ENCODE measurements at places on chromosomes 5 and 9.

DNA sequence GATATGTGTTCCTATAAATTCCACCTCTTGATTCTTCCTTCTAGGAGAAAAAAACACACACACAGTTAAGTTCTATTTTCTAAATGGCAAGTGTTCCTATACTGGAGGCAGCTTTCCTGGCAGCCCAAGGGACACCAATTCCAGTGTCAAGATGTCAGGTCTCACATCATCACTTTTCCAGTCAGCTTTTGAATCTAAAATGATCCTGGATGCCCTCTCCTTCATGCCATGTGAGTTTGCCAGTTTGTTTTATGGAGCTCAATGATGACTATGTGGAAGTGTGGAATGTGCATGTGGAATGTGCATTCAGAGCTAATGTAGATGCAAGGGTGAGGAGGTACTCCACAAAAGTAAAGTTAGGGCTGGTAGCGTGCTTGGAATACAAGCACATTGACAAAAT, 269.3 kb upstream of the NMUR2 start:
- no peak for DNase-seq

DNA sequence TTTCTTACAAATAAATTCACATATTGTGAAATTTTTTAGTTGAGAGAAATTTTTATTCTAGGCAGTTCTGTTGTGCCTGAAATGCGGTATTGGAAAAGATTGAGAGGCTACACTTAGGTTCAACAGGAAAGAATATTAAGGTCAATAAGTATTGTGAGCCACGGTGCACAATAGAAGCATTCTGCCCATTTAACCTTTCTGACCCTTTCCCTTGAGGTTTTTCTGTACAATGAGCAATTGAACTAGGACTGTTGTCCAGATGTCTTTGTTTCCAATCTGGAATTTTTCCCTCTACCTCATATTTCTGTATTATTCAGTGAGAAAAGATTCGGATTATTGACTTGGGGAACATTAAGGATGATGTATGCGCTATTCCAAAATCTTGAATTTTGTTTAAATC, 205.2 kb downstream of the NR3C1 start:
- DNase-seq = no peak

DNA sequence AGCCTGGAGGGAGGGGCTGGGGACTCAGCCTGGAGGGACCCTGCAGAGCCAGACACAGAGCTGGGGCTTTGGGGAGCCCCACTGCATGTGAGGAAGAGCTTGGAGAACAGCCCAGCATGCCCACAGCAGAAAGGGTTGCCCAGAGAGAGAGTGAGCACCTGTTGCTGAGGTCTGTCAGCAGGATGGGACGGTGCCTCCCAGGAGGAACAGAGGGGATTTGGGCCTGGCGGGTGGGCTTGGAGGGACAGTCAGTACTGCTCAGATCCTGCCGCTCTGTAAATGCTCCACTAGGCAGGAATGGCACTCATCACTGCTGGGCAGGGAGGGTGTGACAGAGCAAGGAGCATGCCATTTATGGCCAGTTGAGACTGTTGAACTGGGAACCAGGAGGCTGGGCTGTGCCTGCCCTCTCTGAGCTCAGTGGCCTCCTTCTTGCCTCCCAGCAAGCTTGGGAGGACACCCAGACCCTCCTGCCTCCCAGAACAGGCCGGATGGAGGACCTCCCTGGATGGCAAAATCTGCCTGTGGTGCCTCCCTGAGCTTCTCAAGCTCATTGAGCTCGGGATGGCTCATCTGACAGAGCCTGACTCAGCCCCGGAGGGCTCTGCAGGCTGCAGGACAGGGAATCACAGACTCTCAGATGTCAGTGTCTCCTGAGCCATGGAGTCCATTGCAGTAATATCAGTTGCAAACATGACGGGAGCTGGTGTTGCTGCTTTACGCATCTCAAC, 786 bp upstream of the HRCT1 start:
- no peak for DNase-seq

- peak; percentile 35 for DNase-seq
Measured at GRCh38 chr9:89000973-89001916, 10.0 kb downstream of the S1PR3 start.

DNA sequence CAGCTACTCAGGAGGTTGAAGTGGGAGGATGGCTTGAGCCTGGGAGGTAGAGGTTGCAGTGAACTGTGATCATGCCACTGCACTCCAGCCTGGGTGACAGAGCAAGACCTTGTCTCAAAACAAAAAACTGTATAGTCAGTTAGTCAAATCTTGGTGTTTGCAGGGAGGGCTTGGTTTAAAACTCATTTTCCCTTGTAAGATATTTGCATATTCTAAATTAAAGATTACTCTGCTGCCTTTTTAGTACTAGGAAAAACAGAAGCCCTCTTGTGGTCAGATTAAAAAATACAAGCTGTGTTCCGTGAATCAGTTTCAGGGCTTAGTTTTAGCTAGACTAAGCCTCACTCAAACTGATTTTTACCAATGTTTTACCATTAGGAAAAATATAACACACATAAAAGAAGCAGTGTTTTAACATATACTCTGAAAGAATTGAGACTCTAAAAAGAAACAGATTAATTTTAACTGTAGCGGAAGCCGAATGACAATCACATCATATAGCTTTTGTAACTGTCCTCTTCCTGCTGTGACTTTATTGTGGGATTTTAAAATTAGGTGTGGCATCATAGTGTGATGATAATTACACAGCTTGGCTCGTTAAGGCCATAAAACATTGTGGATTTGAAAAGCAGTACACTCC, 84.9 kb upstream of the BASP1 start:
- DNase-seq = no peak

DNA sequence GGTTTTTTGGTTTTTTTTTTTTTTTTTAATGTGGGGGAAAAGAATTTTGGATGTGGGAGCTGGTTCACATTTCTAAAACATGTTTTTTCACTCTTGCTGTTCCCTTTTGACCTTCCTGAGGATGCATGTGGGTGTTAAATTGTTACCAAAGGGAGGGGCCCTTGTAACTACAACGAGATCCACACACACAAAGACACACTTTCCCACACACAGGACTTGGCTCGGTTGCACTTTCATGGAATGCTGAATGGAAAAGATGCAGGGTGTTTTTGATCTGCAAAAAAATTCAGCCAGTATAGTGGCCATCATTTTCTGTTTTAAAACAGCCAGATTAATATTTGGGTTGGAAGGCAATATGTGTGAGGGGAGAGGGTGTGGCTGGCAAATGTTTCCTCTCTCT, 576.9 kb downstream of the EBF1 start:
- DNase-seq = no peak

- no peak for DNase-seq
Measured at GRCh38 chr5:132056610-132057497, 3.6 kb upstream of the IL3 start.

DNA sequence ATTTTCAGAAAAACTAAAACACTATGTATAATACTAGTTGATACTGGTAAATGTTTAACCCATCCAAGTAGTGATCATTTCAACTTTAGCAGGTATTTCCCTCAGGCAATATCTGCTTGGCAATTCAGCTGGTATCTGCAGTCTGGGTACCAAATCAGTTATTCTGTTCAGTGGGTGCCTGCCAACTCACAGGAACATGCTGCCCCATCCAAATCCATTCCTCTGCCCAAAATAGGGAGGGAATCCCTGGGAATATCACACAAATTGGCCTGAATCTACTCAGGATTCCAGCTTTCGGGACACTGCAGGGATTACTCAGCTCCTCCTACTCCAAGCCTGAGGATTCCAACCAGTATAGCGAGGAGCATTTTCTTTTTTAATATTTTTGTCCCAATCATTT, 61.7 kb upstream of the PDE4D start:
- no peak for DNase-seq

DNA sequence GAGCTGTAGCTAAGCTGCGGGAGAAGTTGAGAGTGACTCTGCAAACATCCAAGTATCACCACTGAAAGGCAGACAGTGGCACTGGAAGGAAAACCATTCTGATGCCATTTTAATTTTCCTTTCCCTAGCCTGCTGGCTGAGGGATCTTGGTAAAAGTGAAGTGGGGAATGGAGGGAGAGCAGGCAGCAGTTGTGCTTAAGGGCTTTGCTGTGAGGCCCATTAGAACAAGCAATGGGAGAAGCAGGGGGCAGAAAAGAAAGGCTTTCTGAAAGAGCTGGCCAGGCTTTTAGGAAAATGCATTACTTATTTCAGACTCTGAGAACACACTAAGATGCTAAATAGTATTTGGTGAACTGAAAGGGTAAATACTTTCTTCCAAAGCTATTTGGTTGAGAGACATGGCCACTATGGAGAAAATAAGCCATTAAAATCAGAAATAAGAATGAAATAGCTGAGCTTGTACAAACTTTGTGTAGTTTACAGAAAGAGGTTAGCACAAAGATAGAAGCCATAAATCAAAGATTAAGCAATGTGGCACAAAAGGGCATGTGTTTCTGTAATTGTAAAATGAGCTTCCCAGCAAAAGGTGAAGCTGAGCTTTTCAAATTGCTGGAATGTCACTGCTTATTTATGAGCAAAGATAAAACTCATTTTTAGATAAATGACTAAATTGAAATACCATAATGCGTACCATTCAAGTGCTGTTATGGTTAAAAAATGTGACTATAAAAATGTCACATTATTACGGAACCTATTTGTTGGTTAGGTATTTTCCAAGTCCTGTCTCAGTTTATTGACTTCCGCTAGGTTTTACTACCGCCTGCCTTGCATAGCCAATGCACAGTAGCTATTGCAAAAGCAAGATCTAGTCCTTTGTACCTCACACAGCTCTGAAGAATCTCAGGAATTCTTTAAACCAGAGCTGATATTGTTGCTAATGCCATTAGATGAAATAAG, 20.8 kb downstream of the SNCAIP start:
- no peak for DNase-seq

- DNase-seq = no peak
Measured at GRCh38 chr9:126694206-126695081, 80.7 kb downstream of the LMX1B start.

- no peak for DNase-seq
Measured at GRCh38 chr5:167869125-167869524, 422.3 kb upstream of the WWC1 start.

GRCh38 chr9:18487611-18488010, 13.7 kb downstream of the ADAMTSL1 start:
- DNase-seq = no peak

- DNase-seq = no peak
Measured at GRCh38 chr5:77748160-77748559, 28.0 kb downstream of the TBCA start.

- no peak for DNase-seq
Measured at GRCh38 chr9:134707031-134707680, 65.6 kb downstream of the COL5A1 start.

DNA sequence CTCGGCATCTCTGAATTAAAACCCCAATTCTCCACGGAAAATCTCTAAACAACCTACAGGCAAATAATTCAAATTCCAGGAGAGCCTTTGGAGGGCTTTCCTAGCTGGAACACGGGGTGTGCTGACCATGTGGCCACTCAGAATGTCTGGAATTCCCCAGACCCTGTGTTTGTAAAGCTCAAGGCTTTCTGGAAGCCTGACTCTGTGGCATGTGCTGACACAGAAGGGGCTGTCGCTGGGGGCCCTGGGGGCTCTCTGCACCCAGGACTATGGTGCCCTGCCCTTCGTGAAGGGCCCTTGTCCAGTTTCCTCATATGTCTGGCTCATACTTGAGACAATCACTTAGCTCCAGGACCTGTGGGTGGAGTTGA, 29.0 kb upstream of the BOD1 start:
- no peak for DNase-seq

DNA sequence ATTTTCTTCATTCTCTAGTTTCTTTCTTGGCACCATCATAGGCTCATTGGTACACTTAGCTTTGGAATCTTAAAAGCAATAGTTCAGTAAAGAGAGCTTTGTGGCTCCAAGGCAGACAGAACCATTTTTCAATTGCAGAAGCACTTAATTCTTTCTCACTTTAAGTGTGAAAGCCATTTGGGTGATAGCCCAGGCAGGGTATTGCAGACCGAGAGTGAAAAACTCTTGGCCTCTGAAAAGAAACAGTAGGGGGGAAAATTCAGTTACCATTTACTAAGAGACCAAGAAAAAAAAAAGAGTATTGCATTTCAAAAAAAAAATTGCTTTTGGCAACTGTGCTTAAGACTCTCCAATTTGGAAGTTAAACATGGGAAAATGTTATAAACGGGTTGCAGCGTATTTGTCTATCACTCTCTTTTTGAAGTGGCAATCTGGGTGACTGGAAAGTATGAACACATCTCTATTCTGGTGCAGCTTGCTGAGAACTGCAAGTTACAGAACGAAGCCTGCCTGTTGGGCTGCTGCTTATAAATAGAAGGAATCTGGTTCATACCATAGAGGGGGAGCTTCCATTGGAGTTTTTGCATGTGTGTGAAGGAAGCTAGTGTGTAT, 170.5 kb downstream of the TLE4 start:
- DNase-seq = no peak

GRCh38 chr5:68447136-68447929, 231.8 kb downstream of the PIK3R1 start:
- DNase-seq = no peak

- no peak for DNase-seq
Measured at GRCh38 chr5:36147681-36148080, 4.0 kb downstream of the LMBRD2 start.

GRCh38 chr5:173328844-173329490, 753 bp upstream of the STC2 start:
- no peak for DNase-seq

GRCh38 chr5:36369219-36369690, 67.6 kb upstream of the RANBP3L start:
- DNase-seq = no peak

GRCh38 chr5:163497315-163497714, 8.1 kb upstream of the MAT2B start:
- DNase-seq = no peak

DNA sequence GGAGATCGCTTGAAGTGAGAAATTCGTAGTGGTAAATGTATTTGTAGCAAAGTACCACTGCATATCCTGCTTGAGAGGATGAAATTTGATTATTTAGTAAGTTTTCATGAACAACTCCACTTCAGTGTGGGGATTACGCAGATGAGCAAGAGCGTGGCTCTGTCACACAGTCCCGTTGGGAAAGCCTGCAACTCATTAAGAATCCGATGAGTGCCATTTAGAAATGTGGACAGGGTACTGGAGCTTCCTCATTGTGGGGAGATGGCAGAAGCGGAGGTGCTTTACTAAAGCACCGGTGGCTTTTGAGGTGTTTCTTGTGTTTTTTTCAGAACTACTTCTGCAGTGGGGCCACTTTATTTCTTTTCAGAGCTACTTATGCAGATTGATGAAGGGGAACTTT, 1.4 kb downstream of the TJP2 start:
- DNase-seq = no peak

GRCh38 chr5:4205398-4205797, 609.8 kb downstream of the IRX1 start:
- DNase-seq = no peak

DNA sequence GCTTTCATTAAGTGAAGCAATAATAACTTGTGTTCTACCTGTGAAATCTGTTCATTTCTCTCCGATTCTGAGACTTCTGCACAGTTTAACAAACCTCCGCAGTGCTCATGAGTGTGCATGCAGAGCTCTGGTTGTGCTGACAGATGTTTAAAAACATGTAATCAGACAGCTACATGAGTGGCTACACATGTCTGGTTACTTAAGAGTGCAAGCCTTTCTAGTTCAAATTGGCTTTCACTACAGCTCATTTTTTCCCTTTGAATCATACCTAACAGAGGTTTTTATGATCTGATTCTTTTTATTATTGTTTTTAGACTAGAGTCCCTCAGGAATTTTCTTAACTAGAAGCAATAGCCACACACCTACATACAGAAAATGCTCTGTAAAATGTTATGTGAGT, 310.2 kb downstream of the ARRDC3 start:
- DNase-seq = no peak
